ENCODE measurements at places on chromosomes 3 and 15.

- no peak for DNase-seq
Measured at GRCh38 chr3:40574661-40575060, 49.9 kb downstream of the ZNF621 start.

DNA sequence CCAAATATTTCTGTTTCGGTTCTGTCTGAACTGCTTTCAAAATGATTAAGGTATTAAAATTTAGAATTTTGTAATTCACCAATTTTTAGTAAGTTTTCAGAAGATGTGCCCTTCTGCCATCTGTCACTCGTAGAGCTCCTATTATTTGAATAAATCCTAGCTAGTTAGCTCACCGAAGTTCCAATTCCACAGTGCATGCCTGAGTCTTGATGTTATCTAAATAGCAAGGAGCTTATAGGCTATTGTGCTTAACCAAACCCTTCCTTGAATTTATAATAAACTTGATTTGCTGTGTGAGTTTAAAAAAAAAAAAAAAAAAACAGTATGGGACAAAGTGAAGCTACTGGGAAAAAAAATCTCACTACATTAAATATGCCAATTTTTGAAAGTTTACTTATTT, 18.7 kb downstream of the ATP13A3 start:
- DNase-seq, result no peak

DNA sequence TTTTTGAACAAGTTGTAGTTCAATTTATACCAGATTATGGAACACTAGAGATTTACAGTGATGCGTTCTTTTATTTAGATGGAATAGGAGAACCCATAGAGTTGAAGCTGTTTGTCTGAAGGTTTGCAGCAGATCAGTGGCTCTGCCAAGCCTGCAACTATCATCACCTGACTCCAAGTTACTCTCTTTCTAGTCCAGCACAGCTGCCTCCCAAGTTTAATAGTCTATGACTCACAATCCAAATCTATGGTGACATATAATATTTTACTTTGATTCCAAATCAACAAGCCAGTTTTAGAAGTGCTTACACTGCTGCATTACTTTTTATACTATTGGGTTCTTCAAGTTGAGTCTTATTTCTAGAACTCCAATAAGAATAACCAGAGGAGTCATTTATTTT, 400.4 kb downstream of the LPP start:
- no peak for DNase-seq

- DNase-seq, result no peak
Measured at GRCh38 chr3:38085943-38086324, 46.9 kb downstream of the DLEC1 start.

GRCh38 chr3:153972862-153973261, 148.3 kb upstream of the ARHGEF26 start:
- no peak for DNase-seq

GRCh38 chr3:184546252-184546651, 15.3 kb upstream of the EPHB3 start:
- DNase-seq, result no peak
